LNCaP clone FGC (cell line): ENCODE measurements at places on chromosomes 2 and 18.

DNA sequence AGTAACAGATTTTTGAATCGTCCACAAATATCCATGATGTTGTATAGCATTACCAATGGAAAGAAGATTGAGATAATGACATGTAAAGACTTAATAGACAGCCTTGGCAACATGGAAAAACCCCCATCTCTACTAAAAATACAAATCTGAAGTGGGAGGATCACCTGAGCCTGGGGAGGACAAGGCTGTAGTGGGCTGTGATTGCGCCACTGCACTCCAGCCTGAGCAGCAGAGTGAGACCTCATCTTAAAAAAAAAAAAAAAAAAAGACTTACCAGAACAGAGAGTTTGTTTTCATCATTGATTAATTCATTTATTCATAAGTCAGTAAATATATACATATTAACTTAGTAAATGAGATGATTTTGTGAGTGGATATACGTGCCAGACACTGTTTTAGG is 7.0 kb upstream of the OSBPL1A start:
- no peak for DNase-seq

DNA sequence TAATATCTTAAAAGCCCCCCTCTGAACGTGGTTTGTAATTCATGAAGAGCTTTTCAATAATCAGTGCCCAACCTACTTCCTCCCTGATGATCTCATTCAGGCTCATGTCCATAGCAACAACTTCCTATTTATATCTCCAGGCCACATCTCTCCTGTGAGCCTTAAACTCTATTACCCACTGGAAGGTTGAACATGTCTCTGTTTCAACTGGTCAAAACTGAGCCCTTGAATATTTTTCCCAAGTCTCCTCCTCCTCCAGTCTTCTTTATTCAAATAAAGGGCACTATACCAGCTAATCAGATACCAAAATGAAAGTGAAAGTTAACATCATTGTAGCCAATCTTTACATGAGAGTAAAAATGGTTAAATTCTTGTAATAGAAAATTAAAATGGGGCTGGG is 63.7 kb upstream of the ITGA4 start:
- DNase-seq: peak; percentile 1

GRCh38 chr18:32258558-32259204 is 68.8 kb downstream of the MEP1B start:
- no peak for DNase-seq

DNA sequence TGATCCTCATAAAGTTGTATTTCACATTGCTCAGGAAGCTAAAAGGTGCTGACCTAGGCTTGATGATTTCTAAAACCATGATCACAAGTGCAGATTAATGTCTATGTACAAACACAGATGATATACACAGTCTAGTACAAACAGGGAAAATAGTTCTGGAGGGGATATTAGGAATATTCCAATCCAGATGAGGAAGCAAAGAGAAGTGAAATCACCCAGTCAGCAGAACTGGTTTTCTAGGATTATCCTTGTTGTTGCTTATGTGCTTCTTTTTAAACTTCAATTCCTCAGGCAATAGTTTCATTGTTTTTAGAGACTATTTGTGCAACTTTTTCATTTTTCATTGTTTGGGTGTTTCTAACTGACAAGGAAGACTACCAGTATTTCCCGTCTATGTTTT is 4.7 kb downstream of the IL1A start:
- DNase-seq: peak; percentile 41

DNA sequence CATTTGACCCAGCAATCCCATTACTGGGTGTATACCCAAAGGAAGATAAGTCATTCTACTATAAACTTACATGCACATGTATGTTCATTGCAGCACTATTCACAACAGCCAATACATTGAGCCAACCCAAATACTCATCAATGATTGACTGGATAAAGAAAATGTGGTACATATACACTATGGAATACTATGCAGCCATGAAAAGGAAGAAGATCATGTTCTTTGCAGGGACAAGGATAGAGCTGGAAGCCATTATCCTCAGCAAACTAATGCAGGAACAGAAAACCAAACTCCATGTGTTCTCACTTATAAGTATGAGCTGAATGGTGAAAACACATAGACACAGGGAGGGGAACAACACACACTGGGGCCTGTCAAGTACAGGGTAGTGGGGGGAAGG is 226.7 kb upstream of the HNMT start:
- no peak for DNase-seq

DNA sequence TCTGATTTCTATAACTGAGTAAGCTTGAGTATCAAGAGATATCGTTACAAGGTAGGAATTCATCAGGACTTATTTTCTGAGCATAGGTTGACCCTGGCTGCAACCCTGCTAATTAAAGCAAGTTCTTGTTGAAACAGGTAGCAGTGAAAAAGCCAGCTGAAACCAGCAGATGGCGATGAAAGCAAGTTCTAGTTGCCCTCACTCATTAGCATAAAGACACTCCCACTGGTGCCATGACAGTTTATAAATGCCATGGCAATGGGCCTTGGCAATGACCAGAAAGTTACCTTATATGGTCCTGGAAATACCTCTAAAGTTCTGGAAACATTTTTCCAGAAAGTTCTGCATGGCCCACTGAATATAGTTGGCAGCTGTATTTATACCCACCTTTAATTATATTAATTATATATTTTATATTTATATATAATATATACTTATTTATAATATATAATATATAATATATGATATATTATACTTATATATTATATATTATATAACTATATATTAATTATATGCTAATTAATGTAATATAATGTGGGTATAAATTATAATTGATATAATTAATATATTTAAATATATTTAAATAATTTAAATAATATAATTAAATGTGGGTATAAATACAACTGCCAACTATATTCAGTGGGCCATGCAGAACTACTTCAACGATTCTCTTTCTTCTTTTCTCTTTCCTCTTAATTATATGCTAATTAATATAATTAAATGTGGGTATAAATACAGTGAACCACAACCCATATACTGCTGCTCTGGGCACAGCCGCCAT is 188.0 kb downstream of the CDH7 start:
- peak; percentile 82 for DNase-seq

DNA sequence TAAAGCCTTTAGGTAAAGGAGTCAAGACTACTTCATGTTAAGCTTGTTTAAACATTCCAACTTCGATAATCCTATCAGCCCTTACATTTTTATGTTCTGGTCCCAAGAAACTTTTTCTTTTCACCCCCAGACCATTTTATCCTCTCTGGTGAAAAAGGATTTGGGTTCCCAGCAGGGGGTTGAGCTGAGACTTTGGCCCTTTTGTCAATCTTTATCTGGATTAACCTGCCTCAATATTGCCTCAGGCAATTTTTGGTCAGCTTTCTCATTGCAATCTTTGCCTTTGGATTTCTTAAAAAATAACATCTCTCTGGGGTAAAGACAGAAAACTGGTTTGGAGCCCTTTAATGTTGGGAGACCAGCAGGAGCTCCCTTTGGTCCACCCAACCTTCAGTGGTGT is 33.9 kb upstream of the CSRNP3 start:
- no peak for DNase-seq

GRCh38 chr2:120474486-120474885 is 128.6 kb downstream of the INHBB start:
- no peak for DNase-seq

- DNase-seq: no peak
These were observed 252.6 kb downstream of the RND3 start for GRCh38 chr2:150234787-150235446.

- DNase-seq: no peak
These were observed 31.4 kb upstream of the TMEM177 start for GRCh38 chr2:119647440-119648169.

GRCh38 chr2:145305889-145306288 is 786.0 kb upstream of the ZEB2 start:
- no peak for DNase-seq

GRCh38 chr2:101256316-101256715 is 3.6 kb downstream of the CNOT11 start:
- DNase-seq: no peak

DNA sequence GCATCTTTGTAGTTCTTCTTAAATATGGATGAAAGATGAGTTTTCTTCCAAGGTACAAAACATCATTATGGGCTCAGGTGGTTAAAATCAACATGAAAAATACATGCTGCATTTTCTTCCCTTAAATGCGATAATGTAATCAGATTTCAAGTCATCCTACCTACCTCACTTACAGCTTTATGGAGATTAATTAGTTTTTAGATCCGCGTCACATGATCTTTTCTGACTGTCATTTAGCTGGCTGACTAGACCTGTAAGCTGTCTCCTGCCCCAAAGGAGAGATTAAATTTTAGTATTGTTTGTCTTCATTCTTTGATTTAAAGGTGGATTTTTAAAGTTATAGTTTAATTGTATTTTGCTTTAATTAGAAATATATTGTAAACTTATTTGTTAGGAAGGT is 678.0 kb upstream of the ZEB2 start:
- no peak for DNase-seq

GRCh38 chr2:17035010-17035409 is 369.4 kb upstream of the CYRIA start:
- no peak for DNase-seq

DNA sequence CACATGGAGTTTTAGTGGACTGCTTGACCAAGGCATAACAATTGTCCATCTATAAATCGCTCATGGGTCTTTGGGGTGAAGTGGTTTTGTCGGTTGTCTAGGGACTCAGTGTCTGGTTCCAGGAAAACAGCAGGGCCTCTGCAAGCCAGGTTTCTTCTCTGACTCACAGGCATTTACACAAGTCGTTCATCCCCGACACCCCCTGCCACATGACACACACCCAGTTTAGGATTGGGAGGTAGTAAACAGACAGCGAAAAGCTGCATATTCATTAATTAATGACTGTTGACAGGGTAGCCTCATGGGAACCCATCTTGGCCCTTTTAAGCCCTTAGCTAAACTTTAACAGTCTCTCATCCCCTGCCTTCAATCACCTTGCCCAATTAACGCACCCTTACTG is 194.8 kb upstream of the ACVR2A start:
- no peak for DNase-seq

GRCh38 chr2:147351784-147352183 is 493.0 kb upstream of the ACVR2A start:
- no peak for DNase-seq

GRCh38 chr2:210224941-210225672 is at the start of gene ACADL:
TSS of gene ACADL (minus strand) at chr2:210225447. CDS start at chr2:210225263, 184 bp downstream.
- DNase-seq: no peak

- no peak for DNase-seq
These were observed 6.7 kb downstream of the CACNB4 start for GRCh38 chr2:152092095-152092494.

GRCh38 chr2:45833301-45833967 is 182.0 kb downstream of the PRKCE start:
- no peak for DNase-seq

DNA sequence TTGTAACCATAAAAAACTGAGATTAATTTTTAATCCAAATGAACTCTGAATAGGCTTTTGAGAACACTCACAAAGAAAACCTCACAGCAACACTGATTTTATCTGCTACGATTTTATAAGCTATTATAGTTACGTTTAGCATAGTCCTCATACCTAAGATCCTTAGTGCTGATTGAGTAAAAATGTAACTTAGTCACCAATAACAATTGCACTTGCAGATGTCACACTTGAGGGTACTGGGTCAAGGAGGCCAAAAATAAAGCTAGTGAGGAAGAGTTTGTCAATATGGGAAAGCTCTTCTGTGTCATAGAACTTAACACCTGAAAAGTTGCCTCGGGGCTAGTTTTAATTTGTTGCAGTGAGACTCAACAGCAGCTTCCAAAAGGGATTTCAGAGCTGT is 706.5 kb upstream of the FAM98A start:
- DNase-seq: no peak

DNA sequence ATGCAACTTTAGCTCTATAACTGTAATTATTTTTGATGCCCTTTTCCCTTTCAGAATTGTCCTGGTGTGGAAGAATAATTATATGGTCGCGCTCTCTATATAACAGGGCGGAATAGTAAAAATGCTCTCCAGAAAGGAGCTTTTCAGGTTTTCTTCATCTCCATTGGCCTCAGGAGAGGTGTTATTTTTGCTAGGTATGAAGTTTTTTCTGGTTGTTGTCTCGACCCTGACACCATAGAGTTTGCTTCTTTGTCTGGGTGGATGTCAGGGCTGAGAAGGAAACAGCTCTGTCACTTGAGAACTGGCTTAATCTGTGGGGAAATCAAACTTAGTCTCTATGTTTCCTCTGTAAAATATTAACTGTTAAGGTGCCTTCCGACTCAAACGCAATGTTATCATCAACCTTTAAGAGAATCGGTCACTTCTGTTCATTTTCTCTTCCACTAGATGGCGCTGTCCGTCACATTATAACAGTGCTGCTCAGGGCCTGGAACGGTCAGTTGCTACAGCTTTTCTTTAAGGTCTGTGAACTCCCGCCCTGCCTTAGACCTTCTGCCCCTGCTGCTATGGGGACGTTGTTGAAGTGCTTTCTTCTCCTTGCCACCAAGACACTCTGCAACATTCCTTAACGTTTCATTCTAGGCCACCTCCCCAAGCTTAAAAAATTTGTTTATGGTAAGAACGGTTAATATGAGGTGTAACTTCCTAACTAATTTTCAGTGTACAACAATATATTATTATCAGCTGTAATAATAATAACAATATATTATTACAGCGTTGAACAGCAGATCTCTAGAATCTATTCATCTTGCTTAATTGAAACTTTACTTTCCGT is 23.8 kb upstream of the SERPINB12 start:
- peak; percentile 55 for DNase-seq

DNA sequence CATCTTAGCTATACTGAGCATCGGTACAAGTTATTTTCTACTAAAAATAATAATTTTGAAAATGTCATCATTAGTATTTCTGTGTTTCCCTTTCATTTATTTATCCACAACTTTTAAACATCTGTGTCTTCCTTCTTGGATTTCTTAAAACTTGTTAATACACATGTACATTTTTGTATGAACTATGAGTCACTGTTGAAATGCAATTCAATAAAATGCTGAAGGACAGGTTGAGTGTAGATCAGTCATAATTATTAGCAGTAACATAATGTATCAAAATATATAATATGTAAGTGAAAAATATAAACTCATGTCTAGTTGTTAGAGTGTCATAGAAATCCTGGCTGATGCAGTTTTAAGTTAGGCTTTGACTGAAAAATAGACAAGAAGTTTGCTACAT is 115.9 kb downstream of the MEIS1 start:
- no peak for DNase-seq

DNA sequence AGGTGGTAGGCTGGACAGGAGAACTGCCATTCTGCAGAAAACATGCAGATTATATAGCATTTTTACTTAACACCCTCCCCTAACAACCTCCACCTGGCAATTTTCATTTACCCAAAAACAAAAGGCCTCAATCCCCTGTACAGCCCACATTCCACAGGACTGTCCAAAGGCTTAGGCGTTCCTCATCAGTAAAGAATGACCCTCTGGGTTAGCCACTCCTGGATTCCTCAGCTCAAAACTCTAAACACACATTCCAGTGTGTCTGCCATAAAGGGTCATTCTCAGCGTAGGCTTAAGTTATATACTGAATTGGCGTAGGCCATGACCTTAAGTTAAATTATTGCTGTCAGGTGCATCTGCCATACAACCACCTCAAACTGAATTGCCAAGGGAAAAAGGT is 261.8 kb upstream of the CHAC2 start:
- DNase-seq: no peak
